Muscle of arm (tissue), 14 donors: ENCODE measurements at places on chromosomes 2 and 18.

DNA sequence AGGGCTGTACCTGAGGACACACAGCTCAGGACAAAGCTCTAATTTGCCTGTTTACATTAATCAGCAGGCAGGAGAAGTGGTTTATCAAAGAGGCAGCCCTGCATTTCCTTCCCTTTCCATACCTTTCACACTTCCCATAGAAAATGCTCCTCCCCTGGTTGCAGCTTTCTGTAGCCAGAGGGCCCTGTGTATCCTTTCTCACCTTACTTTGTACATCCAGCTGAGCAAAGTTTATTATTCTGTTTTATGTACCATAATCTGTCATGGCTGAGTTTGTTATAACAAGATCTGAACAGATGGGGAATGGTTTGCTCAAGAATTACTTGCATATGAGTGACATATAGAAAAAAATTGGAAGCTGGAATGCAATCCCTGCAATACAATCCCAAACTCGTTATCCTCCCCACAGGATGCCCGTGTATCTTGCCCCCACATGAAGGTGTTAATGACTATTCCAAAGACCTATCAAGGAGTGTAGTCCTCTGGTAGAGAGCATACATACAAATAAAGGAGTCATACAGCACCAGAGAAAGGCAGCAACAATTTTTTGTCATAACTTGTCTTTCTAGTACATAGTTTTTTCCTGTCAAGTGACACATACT is 1025.8 kb upstream of the KLHL29 start:
- DNase-seq: no peak

DNA sequence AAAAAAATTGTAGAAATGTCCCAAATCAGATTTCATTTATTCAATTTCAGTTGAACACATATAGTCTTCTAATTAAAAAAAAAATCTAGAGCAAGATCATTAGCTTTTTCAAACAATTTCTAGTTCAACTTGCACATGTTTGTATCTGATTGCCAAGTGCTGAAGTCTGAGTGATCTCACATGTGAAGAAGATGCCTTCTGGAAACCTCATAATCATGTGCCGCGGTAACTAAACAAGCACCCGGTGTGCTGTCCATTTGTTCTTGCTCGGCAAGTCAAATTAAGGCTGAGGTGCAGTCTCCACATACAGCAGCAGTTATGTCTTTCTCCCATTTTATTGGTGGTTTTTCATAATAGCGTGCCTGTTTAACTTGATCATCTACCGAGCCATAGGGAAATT is 18.7 kb downstream of the CABLES1 start:
- no peak for DNase-seq

DNA sequence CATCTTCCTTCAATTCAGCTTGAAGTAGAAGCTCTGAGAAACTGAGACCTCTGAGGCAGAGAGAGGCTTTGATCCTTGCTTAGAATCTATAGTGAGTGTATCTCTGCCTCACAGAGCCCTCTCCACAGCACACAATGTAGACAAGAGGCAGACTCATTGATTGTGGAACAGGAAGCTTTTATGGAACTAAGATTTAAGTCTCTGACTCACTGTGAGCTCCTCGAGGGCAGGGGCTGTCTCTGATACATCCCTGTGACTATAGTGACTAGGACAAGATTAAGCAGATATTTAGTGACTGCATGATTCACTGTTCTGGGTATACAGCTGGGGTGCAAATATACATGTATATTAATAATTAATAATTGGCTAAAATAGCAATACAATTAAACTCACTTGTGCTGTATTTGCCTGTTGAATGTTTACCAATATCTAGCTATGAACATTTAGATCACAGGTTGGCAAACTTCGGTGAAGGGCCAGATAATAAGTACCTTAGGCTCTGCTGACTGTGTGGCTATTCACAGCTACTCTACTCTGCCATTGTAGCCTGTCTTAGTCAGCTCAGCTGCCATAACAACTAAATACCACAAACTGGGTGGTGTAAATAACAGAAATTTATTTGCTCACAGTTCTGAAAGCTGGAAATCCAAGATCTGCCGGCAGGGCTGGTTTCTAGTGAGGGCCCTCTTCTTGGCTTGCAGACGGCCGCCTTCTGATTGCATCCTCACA is 54.4 kb downstream of the ARHGEF4 start:
- no peak for DNase-seq

DNA sequence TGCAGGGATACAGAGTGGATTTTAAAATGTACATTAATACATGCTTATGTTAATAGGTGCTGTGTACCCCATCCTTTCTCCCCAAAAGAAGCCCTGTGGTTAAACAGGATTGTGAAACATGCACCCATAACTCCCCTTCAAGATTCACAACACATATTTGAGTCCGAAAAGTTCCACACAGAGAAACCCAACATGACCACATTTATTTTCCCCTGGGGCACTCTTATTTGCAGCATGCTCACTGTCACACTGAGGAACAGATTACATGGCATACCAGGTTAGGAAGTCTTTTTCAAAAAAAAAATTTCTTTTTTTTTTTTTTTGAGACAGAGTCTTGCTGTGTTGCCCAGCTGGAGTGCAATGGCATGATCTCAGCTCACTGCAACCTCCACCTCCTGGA is 67.7 kb upstream of the COL5A2 start:
- no peak for DNase-seq

DNA sequence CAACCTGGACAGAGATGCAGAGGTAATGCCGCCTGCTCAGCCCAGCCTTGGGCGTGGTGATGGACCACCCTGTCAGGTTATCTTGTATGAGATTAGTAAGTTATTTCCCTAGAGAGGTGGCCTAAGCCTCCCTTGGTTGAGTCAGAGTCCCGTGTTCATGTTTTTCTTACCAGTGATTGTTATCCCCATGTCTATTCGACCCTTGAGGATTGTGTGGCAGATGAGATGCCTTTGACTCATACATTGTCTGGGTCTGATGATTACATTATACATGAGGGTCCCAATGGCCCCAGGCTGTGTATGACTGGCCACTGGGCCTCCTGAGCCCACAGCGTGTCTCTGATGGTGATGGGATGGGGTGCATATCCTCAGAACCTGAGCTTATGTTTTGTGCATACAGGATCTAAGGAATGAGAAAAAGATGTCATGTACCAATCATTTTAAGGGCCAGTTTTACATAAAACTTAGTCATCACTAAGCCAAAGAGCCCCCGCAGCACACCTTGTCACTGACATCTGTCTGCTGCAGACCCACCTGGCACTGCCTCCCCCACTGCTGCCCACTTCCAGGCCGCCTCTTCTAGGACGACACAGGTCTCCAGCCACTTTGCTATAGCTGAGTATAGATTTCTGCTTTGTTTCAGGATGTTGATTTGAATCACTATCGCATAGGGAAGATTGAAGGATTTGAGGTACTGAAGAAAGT is 7.7 kb downstream of the PPP1R7 start:
- no peak for DNase-seq

- no peak for DNase-seq
These were observed 16.3 kb downstream of the GPN1 start for GRCh38 chr2:27645197-27645596.

DNA sequence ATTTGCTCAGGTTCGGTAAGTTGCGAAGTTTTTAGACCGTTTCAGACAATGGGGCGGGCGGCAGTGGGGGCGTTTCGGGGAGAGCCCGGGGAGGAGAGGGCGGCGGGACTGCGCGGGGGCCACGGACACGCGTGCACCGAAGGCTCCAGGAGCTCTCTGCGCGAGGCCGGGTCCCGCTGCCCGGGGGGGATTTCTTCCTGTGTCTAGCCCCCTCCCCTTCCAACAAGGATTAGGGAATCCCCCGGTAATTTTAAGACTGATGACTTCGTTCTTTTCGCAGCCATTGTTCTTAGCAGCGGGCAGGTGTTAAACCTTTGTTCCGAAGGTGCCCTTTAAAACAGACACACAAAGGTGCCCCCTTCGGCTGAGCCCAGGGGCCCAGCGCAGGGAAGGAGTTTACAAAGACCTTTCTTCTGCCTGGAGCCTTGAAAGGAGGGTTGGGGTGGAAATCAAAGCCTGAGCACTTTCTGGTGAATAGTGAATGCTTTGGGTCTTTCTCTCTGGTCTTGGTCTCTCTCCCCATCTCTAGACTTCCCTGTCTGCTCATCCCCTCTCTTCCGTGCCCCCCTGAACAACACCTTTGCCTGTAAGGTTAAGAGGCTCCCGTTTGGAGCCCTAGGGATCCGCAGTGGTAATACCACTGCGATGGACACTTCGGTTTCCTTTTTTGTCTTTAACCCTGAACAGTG is 2.1 kb downstream of the TRIB2 start:
- DNase-seq: no peak

GRCh38 chr18:76821875-76822505 is 367 bp upstream of the ZNF236 start:
- DNase-seq: peak; percentile 64

DNA sequence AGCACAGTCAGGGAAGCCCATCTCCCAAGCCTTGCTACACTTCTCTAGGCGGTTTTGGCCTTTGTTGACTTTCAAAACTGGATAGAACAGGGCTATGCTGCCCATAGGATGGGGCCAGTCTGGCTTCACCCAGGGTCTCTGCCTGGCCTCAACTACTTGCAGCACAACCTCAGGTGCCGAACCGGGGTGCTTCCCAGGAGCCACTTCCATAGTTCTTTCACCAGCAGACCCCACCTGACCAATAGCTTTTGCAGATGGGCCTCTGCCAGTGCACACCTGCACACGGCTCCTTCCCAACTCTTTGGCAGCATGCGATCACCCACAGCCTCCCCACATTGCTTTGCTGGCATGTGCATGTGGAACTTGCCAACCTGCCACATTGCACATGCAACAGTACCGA is 331.6 kb downstream of the CPS1 start:
- DNase-seq: no peak

- peak; percentile 46 for DNase-seq
These were observed 64.9 kb downstream of the LPIN2 start for GRCh38 chr18:2948038-2948437.

DNA sequence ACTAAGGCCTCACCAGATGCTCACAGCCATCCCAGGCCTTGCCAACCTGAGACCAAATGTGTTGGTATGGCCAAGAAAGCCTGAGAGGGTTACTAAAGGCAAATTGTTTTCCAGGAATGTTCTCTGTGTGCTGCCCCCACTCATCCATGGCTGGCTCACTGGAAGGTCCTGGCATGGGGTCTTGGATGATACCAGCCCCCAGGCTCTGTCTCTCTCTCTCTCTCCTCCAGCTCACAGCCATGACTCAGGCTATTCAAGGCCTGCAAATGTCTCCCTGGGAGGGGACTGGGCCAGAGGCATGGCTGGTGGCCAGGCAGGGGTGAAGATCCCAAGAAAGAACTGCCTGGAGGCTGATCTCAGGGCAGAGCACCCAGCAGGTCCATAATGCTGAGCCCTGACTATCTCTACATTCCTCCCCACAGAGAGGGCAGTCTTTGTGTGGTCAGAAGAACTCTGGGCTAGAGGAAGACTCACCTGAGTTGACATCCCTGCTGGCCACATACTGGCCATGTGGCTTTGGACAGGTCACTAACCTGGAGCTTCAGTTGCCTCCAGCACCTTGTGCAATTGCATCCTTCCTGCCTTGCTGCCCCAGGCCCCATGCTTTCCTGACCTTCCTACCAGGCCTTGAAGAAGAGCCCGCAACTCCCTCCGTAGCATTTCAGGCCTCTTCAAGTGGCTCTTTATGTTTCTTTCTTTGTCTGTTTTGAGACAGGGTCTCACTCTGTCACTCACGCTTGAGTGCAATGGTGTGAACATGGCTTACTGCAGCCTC is 150.4 kb downstream of the ZFP36L2 start:
- no peak for DNase-seq

DNA sequence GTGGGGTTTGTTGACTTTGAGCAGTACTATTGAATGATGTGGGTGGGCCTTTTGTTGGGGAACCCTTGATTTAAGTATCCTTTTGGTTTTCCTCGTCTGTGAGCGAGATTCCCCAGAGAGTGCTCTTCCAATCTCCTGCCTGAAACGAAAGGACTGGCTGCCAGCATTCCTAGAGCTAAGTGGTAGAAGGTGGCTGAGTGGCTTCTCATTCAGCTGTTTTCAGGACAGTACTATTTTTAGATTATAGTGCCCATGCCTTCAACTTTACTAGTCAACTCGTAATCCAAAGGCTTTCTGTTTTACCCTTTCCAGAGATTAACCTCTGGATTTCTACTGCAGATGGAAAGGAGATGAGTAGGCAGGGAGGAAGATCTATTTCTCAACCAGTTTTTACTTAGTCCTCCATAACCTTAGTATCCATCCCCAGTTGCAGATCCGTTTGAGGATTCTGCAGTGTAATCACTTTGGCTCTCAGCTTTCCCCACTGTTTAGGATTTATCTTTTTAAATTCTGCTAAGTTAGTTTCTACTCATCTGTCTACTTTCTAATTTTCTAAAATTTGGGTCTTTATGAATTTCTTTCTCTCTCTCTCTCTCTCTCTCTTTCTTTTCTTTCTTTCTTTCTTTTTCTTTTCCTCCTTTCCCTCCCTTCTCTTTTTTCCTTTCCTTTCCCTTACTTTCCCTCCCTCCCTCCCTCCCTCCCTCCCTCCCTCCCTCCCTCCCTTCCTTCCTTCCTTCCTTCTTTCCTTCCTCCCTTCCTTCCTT is 9.2 kb downstream of the SLC4A1AP start:
- DNase-seq: no peak

GRCh38 chr18:21853016-21853415 is 112.4 kb downstream of the MIB1 start:
- no peak for DNase-seq

DNA sequence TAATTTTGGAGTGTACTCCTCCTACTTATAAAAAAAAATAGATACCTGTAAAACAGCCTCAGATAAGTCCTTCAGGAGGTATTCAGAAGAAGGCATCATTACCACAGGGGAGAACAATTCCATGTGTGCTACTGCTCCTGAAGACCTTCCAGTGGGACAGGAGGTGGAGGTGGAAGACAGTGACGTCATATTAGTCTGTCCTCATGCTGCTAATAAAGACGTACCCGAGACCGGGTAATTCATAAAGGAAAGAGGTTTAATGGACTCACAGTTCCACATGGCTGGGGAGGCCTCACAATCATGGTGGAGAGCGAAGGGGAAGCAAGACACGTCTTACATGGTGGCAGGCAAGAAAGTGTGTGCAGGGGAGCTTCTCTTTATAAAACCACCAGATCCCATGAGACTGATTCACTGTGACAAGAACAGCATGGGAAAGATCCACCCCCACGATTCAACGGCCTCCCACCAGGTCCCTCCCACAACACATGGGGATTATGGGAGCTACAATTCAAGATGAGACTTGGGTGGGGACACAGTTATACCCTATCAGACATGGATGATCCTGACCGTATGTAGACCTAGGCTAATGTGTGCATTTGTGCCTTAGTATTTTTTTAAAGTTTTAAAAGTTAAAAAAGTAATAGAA is 98.4 kb downstream of the NDUFA10 start:
- no peak for DNase-seq

- DNase-seq: no peak
These were observed 7.7 kb downstream of the RAB27B start for GRCh38 chr18:54835944-54836343.

DNA sequence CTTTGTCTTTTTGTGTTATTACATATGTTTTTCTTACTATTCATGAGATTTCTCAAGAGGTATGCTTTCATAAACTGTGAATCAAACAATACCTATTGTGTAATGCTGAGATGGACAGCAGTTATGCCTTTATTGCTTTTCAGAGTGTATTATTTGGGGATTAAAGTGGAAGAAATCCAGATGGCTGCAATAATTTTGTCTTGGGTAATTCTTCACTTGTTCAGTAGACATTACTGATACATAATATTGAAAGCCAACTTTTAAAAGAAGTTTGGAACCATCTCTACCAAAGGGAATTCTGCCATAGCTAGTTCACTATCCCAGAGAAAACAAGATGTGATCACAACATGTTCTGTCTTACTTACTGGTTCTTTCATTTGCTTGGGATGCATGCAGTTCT is 253.4 kb upstream of the ZSWIM2 start:
- DNase-seq: peak; percentile 86
